NCI-H1092 (cell line): ENCODE measurements at places on chromosomes 5 and 9.
A peak's percentile ranks its signal among the peaks of the same experiment; 100 is the strongest.

DNA sequence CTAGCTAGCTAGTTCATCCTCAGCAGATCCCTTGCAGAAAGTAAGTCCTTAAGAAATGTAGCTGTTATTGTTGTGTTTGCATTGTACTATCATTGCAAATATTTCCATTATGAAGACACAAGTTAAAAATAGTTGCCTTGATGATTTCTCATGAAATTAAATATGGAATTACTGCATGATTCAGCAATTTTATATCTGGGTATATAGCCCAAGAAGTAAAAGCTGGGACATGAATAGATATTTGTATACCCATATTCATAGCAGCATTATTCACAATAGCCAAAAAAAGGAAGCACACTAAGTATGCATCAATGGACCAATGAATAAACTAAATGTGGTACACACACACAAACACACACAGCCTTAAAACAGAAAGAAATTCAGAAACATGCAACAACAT lies 6.8 kb downstream of the IFNB1 start:
- DNase-seq = no peak

DNA sequence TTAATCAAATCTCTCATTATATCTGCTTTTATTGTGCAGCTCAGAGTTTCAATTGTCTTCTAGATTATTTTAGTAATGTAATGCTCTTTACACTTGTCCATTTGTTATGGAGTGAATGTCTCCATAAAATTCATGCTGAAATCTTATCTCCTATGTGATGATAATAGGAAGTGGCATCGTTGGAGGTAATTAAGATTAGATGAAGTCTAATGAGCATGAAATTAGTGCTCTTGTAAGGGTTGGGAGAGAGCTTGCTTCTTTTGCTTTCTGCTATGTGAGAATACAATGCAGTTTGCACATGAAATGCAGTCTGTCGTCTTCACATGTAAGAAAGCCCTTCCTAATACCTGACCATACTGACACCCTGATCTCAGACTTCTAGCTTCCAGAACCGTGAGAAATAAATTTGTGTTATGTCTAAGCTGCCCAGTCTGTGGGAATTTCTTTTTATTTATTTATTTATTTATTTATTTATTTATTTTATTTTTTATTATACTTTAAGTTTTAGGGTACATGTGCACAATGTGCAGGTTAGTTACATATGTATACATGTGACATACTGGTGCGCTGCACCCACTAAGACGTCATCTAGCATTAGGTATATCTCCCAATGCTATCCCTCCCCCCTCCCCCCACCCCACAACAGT lies 1399.2 kb upstream of the CDH6 start:
- no peak for DNase-seq

GRCh38 chr5:140054086-140054689 lies 11.1 kb upstream of the NRG2 start:
- no peak for DNase-seq

- DNase-seq = no peak
Measured at GRCh38 chr5:36535378-36535777, 71.0 kb upstream of the SLC1A3 start.

GRCh38 chr9:111986035-111986556 lies 89.5 kb downstream of the UGCG start:
- no peak for DNase-seq

- DNase-seq = no peak
Measured at GRCh38 chr9:134642385-134643181, 980 bp downstream of the COL5A1 start.

DNA sequence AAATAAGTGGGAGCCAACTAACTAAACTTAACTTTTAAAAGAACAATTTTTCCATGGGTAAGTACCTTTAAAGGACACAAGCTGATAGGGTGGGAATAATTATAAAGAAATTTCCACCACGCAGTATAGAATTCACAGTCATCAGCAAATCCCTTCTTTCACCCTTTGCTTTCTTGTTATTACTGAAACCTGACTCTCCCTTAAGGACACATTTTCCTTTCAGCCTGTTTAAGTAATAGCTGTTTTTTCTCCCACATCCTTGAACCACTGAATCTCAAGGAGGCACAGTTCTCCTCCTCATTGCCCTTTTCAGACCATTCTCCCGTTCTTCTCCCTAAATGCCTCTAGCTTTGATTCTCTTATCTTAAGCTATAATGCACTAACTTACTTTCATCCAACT lies 6.3 kb downstream of the C5orf15 start:
- DNase-seq = no peak

DNA sequence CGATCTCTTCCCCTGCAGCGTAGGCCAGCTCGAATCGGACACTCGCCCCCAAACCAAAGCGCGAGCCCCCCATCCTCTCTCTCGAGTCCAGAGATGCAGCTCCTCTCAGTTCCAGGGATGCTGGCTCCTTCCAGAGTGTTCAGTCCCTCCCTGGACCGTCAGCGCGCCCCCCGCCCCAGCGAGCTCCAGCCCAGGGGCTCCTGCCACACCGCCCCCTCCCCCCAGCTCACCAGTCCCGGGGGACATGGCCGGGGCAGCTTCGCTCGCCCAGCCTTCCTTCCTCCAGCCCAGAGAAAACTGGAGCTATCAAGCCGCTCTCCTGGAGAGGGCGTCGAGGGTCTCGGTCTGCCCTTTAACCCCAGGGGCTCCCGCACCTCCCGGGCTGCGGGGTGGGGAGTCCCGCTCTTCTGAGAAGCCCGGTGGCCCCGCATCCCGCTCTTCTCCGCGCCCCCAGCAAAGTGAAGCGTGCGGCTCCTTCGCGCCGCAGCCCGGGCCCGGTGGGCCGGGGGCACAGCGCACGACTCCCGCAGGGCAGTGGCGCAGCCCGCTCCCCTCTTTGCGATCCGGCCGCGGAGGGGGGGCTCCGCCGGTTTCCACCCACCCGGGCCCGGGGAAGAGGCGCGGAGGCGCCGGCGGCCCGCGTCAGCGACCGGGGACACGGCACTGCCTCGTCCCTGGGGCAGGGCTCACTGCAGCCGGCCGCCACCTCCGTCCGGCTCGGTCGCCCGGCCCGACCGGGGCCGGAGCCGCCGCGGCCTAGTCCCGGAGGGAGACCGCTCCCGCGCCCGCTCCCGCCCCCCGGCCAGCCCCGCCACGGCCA lies 587 bp downstream of the MIER3 start:
- DNase-seq = no peak

GRCh38 chr5:39714036-39714698 lies 289.4 kb upstream of the DAB2 start:
- DNase-seq = no peak

GRCh38 chr5:158471535-158471924 lies 612.6 kb upstream of the CLINT1 start:
- peak; percentile 22 for DNase-seq

DNA sequence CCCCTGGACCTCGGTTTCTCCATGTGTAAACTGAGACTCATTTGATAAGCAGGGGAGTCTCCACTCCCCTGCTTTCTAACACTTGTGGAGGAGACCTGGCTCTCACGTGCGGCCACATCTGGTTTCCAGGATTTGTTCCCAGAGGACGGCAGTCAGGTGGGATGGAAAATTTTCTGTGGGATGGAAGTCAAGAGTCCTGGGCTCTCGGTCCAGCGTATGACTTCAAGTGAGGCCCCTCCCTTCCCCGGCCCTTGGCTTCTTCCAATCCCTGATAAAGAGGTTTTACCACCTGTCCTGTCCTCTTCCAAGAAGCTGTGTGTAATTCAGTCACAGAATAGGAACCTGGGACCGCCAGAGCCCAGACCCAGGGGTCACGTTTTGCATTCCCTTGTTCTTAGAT lies 35.0 kb downstream of the TMOD1 start:
- no peak for DNase-seq

DNA sequence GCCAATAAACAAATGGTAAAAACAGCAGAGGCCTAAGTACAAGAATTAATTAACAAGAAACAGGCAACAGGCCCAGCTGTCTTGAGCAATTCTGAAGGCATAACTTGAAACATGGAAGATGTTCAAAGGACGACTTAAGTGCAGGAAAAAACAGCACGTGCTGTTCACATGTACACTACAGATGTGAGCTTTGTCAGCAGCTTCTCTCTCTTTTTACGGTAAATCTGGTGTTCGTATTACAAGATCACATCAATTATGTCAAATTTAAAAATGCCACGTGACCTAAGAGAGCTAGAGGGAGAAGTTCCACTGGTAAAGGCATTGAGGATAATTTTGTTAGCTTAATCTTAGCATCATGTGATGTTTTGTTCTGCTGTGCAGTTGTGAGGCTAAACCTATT lies 281.1 kb downstream of the PSAT1 start:
- DNase-seq = no peak

DNA sequence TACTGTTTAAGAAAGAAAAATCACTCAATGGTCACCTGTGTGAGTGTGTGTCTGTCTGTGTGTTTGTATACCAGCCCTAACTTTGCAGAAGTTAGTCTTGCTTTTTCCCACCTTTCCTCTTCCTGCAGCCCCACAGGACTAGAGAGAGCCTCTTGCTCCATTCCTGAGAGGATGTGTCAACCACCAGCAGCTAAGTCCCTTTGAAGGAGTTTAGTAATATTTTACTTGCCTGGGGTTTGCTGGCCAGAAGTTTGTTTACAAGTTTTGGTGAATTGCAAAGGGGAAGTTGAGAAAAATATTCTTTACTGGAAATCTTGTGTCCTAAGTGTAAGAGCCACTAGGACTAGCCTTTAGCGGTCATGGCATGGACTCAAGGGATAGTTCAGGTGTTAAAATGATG lies 316.2 kb downstream of the BRINP1 start:
- no peak for DNase-seq

DNA sequence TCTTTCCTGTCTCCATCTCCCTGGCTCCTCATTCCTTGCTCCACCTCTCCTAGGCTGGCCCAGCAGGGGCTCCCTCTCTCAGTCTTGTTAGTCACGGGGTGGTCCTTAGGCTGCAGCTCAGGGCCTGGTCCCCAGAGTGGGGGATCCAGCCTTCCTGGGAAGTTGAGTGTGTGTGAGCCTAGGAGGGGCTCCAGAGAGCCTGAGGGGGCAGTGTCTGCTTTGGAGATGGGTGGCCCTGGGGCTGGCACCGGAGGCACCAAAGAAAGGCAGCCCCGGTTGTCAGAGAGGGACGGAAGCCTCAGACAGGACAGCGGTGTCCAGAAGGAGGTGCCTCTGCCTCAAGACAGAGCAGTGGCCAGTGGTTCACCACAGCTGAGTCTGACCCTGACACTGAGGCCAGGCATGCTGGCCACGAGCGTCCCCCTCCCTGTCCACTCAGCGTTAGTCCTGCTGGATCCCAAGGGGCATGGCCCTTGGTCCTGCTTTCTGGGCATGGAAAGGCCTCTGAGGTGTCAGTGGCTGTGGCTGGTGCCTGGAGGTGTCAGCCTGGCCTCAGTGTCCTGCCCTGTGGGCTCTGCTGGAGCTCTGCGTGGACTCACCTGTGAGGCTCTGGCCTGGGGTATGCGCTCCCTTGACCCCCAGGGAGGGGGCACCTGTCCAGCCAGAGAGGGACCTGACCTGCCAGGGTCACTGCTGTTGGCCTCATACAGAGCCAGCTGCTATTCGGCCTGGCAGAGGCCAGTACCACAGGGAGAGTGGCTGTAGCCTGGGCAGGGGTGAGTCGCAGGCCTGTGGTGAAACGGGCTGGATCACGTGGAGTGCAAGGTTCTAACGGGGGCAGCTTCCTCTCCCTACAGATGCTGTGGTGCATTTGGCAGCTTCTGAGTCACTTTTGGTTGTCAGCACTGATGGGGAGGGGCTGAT lies 130.6 kb downstream of the CACNA1B start:
- DNase-seq = no peak

GRCh38 chr9:112858005-112858404 lies 32.7 kb downstream of the SLC46A2 start:
- no peak for DNase-seq

- DNase-seq = no peak
Measured at GRCh38 chr5:36279054-36279698, 22.5 kb downstream of the RANBP3L start.

- DNase-seq = no peak
Measured at GRCh38 chr5:93608855-93609254, 25.8 kb downstream of the NR2F1 start.

DNA sequence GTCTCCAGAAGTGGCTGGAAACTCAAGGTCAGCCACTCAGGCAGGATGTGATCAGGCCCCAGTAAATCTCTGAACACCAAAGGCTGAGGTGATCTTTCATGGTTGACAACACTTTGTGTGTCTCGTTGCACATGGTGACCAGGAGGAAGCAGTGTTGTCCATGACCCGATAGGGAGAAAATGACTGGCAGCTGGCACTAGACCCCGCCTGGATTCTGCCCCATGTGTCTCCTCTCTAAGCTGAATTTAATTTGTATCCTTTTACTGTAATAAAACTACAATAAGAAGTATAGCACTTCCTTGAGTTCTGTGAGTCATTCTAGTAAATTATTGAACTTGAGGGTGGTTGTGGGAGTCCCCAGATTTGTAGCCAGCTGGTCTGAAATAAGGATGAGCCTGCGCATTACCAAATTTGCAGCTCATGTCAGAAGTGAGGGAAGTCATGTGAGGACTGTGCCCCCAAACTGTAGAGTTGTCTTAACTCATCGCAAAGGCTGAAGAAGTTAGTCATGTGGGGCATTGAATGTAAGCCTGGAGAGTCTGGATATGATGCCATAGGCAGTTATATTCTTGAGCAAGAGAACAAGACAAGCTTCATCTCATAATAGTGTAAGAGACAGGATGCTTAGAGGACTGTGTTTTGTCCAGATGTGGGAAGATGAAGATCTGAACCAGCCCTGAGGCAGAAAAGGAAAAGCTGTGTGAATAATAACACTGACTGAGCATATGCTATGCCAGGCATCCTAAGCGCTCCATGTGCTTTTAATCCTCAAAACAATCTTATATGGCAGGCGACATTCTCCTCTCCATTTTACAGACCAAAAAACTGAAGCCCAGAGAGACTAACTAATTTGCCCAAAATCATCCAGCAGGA lies 55.9 kb downstream of the TMEM215 start:
- DNase-seq = no peak

- DNase-seq = no peak
Measured at GRCh38 chr5:39658866-39659265, 234.1 kb upstream of the DAB2 start.

GRCh38 chr5:129094924-129095899 lies 663 bp downstream of the ISOC1 start:
- no peak for DNase-seq

DNA sequence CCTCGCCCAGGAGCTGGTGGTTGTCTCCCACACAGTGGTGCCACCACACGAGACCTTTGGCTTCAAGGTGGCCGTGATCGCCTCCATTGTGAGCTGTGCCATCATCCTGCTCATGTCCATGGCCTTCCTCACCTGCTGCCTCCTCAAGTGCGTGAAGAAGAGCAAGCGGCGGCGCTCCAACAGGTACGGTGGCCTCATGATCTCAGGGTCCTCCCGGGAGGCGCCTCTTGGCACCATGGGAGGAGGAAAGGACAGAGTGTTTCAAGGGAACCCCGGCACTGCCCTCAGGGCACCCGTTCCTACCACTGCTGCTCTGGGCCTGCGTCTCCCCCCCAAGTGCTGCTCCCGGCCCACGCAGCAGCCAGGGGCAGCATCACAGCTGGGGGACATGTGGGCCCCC lies 18.2 kb upstream of the CARD19 start:
- DNase-seq = no peak

- no peak for DNase-seq
Measured at GRCh38 chr5:140346348-140347221, at the start of gene HBEGF. Gene HBEGF (minus strand): TSS chr5:140346603. CDS start chr5:140346328, 275 bp downstream.

- no peak for DNase-seq
Measured at GRCh38 chr9:112605518-112605917, 112.4 kb downstream of the INIP start.
